Breast epithelium (tissue), 4 donors: ENCODE measurements at places on chromosomes 6 and 20. TPM values are rescaled to one million over a fixed set of nuclear protein-coding genes. Genes with fewer than 3 reads are reported as not detected.

SOBP gene
- total RNA-seq, result 7.0 TPM

SLC52A3 gene
- 0.16 TPM for total RNA-seq

PSORS1C2 gene
- not detected for total RNA-seq

GRCh38 chr6:132726608-132726975, 12.7 kb upstream of the VNN1 start:
- H3K4me3 ChIP-seq, result no peak overlapping the region
- H3K27ac ChIP-seq, result no peak overlapping the region
- DNase-seq, result no peak
- no peaks in the 10 kb centered on the region for H3K36me3 ChIP-seq
- H3K27me3 ChIP-seq, result no peaks in the 10 kb centered on the region

DNA sequence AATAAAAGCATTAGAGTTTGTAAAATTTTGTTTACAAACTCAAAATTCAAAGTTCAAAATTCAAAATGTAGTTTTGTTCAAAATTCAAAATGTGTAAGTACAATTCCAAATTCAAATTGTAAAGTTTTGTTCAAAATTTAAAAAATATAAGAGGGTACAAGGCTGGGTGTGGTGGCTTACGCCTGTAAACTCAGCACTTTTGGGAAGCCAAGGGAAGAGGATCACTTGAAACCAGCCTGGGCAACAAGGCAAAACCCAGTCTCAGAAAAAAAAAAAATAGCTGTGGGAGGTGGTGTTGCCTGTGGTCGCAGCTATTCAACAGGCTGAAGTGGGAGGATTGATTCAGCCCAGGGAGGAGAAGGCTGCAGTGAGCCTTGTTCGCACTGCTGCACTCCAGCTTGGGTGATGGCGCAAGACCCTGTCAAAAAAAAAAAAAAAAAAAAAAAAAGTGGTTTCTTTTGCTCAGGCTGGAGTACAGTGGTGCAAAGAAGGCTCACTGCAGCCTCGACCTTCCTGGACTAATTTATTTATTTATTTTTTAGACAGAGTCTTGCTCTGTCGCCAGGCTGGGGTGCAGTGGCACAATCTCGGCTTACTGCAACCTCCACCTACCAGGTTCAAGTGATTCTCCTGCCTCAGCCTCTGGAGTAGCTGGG, 5.4 kb upstream of the ZBTB12 start:
- H3K36me3 ChIP-seq, result no peaks in the 10 kb centered on the region
- no peaks in the 10 kb centered on the region for H3K27me3 ChIP-seq
- H3K4me1 ChIP-seq, result no peaks in the 10 kb centered on the region
- no peak for DNase-seq
- no peak overlapping the region for H3K4me3 ChIP-seq
- H3K27ac ChIP-seq, result no peak overlapping the region

GRCh38 chr6:16274885-16275589, 36.6 kb downstream of the GMPR start:
- DNase-seq, result no peak
- no peak overlapping the region for H3K27ac ChIP-seq
- H3K36me3 ChIP-seq, result no peaks in the 10 kb centered on the region
- H3K4me1 ChIP-seq, result no peaks in the 10 kb centered on the region
- H3K27me3 ChIP-seq, result no peaks in the 10 kb centered on the region
- no peak overlapping the region for H3K4me3 ChIP-seq

GRCh38 chr6:3289664-3290055, 30.9 kb downstream of the PSMG4 start:
- no peaks in the 10 kb centered on the region for H3K4me1 ChIP-seq
- no peak for DNase-seq
- no peaks in the 10 kb centered on the region for H3K36me3 ChIP-seq
- H3K27ac ChIP-seq, result no peak overlapping the region

- no peaks in the 10 kb centered on the region for H3K4me1 ChIP-seq
- no peak overlapping the region for H3K27ac ChIP-seq
- no peaks in the 10 kb centered on the region for H3K27me3 ChIP-seq
- H3K4me3 ChIP-seq, result no peak overlapping the region
- DNase-seq, result no peak
- no peaks in the 10 kb centered on the region for H3K36me3 ChIP-seq
These were observed 24.1 kb downstream of the MCM8 start for GRCh38 chr20:5974531-5974930.

DNA sequence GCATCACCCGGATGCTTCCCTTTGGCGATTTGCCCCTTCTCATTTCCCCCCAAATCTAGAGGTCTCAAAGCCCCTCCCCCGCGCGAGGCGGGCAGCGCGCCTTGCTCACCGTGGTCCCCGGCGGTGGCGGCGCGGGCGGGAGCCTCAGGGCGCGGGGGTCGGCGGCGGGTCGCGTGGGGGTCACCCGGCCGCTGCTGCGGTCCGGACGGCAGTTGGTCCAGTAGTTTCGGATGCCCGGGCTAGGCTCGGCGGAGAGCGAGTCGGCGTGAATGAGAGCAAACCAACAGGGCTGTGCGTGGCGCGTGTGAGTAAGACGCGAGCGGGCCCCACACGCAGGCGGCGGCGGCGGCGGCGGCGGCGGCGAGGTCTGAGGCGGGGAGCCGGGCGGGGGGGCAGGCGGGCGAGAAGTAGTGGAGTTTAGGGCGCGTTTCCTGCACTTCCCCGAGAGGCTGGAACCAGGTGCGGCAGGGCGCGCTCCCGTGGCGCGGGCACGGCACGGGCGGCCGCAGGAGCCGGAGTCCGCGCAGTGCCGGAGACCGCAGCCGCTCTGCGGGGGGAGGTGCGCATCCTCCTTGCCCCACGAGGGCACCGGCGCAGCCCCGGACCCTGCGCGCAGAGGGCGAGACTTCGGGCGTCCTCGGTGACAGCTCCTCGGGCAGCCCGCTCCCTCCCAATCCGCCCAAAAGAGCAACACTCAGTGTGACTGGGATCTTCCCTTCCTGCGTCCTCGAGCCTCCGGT, 567 bp downstream of the HS3ST5 start:
- no peak overlapping the region for H3K27ac ChIP-seq
- no peak for DNase-seq
- no peaks in the 10 kb centered on the region for H3K36me3 ChIP-seq
- H3K4me3 ChIP-seq, result peak overlapping the region; percentile 42
- H3K27me3 ChIP-seq, result peaks cover 5% of the 10 kb centered on the region

DNA sequence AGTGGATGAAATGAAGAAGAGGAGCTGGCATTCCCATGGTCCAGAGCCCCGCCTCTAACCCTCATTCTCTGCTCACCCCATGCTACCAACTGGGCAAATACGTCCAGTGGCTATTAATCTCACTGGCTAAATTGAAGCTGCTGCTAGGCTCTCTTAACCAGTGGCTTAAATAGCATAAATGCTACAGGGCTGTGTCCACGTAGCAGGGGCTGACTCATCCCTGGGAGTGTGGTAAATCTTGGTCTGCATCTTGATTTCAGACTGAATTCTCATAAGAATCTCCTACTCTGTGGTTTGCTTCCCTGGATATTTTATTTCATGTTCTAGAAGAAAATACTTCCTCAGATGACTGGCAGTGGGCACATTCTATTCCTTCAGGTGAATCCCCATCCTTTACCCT, 193.1 kb upstream of the ARG1 start:
- no peak for DNase-seq
- H3K4me1 ChIP-seq, result no peaks in the 10 kb centered on the region

DNA sequence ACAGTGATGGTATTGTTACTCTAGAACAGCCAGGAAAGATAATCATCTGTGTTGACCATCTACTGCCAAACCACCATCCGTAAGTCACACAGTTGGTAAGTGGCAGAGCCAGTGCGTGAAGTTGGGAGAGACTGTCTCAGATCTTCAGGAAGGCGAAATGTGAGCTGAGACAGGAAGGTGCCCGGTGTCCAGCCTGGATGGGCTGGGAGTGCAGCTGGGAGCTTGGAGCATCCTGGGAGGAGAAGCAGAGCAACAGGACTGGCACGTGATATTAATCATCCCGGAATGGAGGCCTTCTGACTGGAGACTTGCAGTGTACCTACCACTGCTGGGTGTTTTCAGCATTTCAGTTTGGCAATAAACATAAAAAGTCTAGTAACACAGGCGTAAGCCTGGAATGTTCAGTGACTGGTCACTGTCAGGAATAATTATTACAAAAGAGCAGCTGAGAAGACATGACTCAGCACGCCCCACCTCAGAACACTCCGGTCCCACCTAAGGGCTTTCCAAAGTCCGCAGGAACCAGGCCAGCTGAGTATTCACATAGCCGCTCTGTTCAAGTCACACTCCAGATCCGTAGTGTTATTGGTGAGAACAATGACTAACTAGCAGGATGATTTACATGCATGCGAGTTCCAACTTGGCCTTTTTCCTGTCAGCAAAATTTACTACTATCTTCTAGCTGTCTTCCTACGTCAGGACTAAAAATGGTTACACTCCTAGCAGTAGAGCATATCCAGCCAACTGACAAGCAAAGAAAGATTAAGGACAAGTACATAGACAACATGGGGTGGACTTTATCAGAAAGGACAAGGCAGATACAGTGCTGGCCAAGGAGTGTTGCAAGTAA, 45.1 kb upstream of the PNRC1 start:
- no peak overlapping the region for H3K4me3 ChIP-seq
- H3K27ac ChIP-seq, result peak overlapping the region; percentile 97
- H3K36me3 ChIP-seq, result no peaks in the 10 kb centered on the region
- DNase-seq, result peak; percentile 93

GRCh38 chr6:28651161-28651560, 125.5 kb downstream of the GPX5 start:
- DNase-seq, result no peak
- no peak overlapping the region for H3K4me3 ChIP-seq
- H3K4me1 ChIP-seq, result no peaks in the 10 kb centered on the region
- H3K36me3 ChIP-seq, result no peaks in the 10 kb centered on the region

GRCh38 chr6:29886701-29887100, 55.6 kb upstream of the HLA-A start:
- DNase-seq, result no peak
- H3K27me3 ChIP-seq, result no peaks in the 10 kb centered on the region
- no peaks in the 10 kb centered on the region for H3K36me3 ChIP-seq
- no peak overlapping the region for H3K4me3 ChIP-seq
- peak overlapping the region; percentile 99 for H3K27ac ChIP-seq
- no peaks in the 10 kb centered on the region for H3K4me1 ChIP-seq

DNA sequence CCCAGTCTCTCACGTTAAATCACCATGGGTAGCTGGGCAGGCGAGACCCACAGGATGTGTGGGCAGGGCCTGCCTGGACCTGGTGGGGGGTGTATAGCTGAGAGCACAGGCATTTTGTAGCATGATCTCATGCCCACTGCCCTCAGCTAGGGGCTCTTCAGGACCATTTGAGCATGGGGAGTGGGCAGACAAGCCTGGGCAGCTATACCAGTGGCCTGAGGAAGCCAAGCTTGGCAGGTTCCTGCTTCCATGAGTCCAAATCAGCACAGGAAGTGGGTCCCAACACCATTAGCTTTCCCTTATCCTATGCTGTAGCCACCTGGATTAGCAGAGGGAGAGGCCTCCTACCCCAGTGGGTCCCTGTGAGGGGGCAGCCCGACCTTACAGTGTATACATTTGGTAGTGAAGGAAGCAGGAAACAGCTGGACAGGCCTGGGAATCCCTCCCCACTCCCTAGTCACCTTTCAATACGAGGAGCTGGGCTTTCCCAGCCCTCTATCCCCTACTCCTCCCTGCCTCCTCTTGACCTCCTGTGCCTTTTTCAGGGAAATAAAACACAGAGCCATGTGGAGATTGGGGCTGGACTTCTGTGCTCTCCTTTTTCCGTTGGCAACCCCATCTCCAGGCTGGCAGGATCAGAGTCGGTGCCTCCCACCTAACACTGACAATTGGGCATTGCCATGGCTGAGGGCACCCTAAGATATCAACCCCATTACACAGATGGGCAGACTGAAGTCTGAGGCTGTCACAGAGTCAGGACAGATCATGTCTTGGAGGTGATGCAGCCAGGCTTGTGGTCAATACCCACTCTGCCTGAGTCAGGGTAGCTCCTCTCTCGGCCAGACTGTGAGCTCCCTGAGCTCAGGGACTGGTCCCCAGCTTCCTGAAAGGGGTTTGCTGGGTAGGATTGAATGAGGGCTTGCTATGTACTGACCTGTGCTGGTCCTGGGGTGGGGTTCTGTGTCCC, 59.8 kb downstream of the MRPL14 start:
- no peak overlapping the region for H3K27ac ChIP-seq
- no peak for DNase-seq
- H3K4me1 ChIP-seq, result peaks cover 3% of the 10 kb centered on the region
- no peak overlapping the region for H3K4me3 ChIP-seq
- no peaks in the 10 kb centered on the region for H3K36me3 ChIP-seq
- no peaks in the 10 kb centered on the region for H3K27me3 ChIP-seq

DNA sequence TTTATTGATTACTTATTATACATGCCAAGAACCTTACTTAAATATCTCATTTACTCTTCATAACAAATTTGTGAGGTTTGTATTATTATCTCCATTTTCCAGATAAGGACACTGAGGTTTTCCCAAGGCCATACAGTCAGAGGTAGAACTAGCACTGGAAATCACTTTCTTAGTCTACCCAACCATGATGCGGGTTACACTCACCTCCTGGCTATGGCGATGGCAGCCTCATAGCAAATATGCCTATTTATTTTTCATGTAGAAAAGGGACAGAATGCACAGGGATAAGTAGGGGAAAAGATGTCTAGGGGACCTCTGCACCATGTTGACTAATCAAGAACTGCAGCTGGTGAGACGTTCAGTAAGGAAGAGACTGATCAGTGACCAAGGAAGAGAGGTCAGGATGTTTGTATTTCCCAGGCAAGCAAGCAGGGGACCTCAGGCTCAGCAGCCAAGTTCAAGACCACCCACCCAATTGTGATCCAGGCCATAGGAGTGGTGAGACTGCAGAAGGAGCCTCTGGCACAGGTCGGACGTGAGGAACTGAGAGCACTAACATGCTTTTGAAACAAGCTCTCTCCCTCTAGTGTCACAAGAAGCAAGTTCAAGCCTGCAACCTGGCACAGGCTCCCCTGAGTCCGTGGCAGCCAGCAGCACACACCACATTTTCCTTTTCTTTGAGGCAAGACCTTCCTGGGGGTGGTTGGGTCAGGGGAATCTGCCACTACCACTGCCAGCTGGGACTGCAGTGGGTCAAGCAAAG, 97.8 kb downstream of the GMPR start:
- H3K27ac ChIP-seq, result no peak overlapping the region
- no peaks in the 10 kb centered on the region for H3K36me3 ChIP-seq
- peaks cover 21% of the 10 kb centered on the region for H3K4me1 ChIP-seq
- peak; percentile 58 for DNase-seq
- no peaks in the 10 kb centered on the region for H3K27me3 ChIP-seq

GRCh38 chr6:45663251-45664221, 285.8 kb upstream of the SUPT3H start:
- DNase-seq, result no peak
- H3K4me1 ChIP-seq, result no peaks in the 10 kb centered on the region
- H3K36me3 ChIP-seq, result no peaks in the 10 kb centered on the region

GRCh38 chr6:43296780-43297497, 1.1 kb upstream of the SLC22A7 start:
- H3K4me1 ChIP-seq, result no peaks in the 10 kb centered on the region
- no peak overlapping the region for H3K27ac ChIP-seq
- H3K36me3 ChIP-seq, result no peaks in the 10 kb centered on the region
- no peak overlapping the region for H3K4me3 ChIP-seq
- no peak for DNase-seq
